ENCODE measurements at places on chromosomes 5 and 9. TPM values are rescaled to one million over a fixed set of nuclear protein-coding genes. Genes with fewer than 3 reads are reported as not detected.

- no peak overlapping the region for H3K4me3 ChIP-seq
- no peaks in the 10 kb centered on the region for H3K4me1 ChIP-seq
- H3K27ac ChIP-seq: no peak overlapping the region
- no peaks in the 10 kb centered on the region for H3K36me3 ChIP-seq
- H3K27me3 ChIP-seq: no peaks in the 10 kb centered on the region
- DNase-seq: no peak
Observed at GRCh38 chr9:107932046-107932445, 442.5 kb upstream of the KLF4 start.

GRCh38 chr9:68876273-68876672 lies 137.6 kb downstream of the PRKACG start:
- H3K4me1 ChIP-seq: no peaks in the 10 kb centered on the region
- H3K4me3 ChIP-seq: no peak overlapping the region
- no peak overlapping the region for H3K27ac ChIP-seq
- H3K27me3 ChIP-seq: no peaks in the 10 kb centered on the region

HAPLN1 gene
- 3.8 TPM for total RNA-seq

PCDHGA11 gene
- 1.3 TPM for total RNA-seq

SLC30A5 gene
- 50.5 TPM for total RNA-seq

DNA sequence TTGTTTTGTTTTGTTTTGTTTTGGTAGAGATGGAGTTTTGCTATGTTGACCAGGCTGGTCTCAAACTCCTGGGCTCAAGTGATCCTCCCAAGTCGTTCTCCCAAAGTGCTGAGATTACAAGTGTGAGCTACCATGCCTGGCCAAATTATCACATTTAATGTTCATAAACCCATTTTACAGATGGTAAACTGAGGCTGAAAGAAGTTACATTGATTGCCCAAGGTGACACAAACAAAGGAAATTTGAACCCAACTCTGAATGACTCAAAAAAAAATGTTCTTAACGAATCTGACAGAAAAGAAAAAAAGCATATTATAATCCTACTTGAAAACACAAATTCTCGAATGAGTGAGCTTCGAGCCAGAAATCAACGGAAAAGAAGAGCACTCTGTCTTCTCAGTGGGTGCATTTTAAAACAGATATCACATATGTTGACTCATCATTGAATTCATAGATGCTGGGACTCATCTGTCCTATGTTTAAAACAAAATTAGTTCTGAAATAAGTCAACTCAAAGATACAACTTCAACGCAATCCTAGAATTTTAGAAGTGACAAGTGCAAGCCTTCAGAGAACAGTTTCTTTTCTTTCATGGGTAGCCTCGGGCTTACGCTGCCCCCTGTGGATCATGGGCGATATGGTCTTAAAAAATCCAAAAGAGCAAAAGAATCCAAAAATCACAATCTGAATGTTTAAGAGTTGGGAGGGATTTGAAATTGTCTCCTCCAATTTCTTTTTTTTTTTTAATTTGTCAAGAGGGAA lies 28.4 kb downstream of the TIMD4 start:
- no peak for DNase-seq
- H3K27ac ChIP-seq: no peak overlapping the region
- no peaks in the 10 kb centered on the region for H3K4me1 ChIP-seq
